ENCODE measurements at places on chromosomes 16 and 17.

- DNase-seq = no peak
Measured at GRCh38 chr17:10661437-10661836, 4.3 kb upstream of the MYH3 start.

- peak; percentile 37 for DNase-seq
Measured at GRCh38 chr17:79001190-79002020, 8.2 kb downstream of the CANT1 start.

DNA sequence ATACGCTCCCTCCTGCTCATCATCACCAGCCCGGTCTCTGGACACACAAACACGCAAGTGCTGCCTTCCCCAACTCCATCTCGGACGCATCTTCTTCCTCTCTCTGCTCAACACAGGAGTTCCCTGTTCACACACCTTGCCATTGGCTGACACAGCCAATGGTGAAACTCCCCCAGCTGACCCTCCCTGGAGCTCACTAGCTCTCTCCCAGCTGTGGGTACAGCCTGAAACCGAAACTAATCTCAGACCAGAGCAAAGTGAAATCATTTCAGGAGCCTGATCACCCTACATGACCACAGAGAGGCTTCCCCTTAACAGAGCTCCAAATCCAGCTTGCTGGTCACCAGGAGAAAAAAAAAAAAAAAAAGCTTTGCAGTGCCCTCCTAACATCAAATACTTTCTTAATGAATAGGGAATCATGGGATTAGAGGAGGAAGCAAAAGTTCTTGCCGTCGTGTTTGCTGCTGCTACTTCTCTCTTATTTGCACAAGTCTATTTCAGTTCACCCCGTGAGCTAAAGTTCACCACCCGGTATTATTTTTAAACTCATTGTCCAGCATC is 8.3 kb downstream of the CUEDC1 start:
- no peak for DNase-seq

DNA sequence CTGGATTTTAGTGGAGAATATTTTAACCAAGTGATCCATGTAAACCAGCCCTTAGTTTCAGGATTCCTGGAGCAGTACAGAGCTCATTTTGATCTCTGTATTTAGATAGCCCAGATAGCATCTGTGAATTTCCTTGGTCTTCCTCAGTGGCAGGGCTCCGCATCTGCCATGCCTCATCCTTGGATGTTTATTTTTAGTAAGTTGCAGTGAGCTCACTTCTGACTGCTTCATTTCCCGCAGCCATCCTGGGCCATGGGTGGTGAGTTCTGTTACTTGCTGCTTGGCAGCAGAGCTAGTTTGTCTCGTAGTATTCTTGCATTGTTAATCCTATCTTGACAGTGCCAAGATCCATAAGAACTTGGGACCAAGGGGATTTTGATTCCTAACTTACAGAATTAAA is 33.7 kb downstream of the IST1 start:
- no peak for DNase-seq

- no peak for DNase-seq
Measured at GRCh38 chr17:38569701-38570512, 35.8 kb downstream of the SRCIN1 start.

DNA sequence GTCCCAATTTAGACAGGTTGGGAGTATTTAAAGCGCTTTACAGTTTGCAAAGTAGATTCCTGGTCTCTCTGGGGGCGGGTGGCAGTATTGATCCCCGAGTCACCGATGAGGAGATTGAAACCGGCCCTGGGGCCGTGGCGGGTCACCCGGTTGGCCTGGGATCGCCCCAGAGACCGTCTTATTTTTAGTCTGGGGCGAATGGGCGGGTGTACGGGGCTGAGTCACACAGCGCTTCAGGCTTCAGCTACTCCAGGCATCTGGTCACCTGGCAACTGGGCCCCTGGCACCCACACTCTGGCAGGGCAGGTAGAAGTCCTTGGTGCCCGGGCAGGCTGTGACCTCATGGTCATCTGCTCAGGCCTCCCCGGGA is 669 bp downstream of the MIEF2 start:
- peak; percentile 87 for DNase-seq

- peak; percentile 88 for DNase-seq
Measured at GRCh38 chr16:2467528-2468232, 3.4 kb upstream of the NTN3 start.

GRCh38 chr16:901715-902601 is 68.8 kb downstream of the LMF1 start:
- peak; percentile 48 for DNase-seq

GRCh38 chr17:41024697-41025096 is 2.3 kb downstream of the KRTAP1-5 start:
- no peak for DNase-seq

DNA sequence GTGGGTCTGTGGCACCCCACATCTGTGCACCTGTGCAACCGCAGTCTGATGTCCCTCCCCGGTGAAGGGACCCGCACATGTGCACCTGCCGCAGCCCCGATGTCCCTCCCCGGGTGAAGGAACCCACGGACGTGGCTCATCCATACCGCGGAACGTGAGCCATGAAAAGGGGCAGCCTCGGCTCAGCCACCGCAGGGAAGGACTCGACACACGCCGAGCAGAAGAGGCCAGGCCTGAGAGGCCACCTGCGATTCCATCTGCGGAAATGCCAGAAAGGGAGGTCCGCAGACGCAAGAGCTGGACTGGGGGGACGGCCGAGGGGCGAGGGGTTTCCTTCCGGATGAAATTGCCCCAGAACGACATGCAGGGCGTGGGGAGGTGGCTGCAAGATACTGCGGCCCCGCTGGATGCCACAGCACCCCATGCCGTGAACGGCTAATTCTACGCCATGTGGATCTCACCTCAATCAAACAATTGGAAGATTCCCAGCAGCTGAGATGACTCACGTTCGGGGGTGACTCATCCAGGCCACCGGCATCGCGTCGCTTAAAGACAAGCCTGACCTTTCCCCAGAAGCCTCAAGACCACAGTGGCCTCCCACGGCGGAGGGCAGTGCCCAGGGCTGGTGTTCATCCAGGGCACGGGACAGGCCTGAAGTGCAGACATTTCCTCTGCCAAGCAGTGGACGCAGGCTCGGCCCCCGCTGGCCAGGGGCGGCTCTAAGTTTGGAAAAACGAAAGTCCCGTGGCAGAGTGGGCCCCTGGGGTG is 21.0 kb downstream of the SOX8 start:
- no peak for DNase-seq

- DNase-seq = peak; percentile 84
Measured at GRCh38 chr17:51261024-51261963, 948 bp downstream of the UTP18 start.

- DNase-seq = no peak
Measured at GRCh38 chr17:43372273-43372911, 26.4 kb upstream of the ARL4D start.

- DNase-seq = no peak
Measured at GRCh38 chr17:47822785-47823184, 1.2 kb upstream of the OSBPL7 start.

DNA sequence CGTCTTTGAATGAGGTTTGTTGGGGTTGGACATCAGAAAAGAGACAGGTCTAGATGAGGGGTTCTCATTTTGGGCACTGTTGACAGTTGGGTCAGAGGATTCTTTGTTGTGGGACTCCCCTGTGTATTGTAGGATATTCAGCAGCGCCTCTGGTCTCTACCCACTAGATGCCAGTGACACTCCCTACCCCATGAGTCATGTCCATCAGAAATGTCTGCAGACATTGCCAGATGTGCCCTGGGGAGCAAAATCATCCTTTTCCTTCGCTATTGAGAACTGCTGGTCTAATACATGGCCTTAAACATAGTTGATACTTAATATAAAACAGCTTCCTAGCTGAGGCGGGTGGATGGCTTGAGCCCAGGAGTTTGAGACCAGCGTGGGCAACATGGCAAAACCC is 3.1 kb downstream of the ABAT start:
- no peak for DNase-seq

DNA sequence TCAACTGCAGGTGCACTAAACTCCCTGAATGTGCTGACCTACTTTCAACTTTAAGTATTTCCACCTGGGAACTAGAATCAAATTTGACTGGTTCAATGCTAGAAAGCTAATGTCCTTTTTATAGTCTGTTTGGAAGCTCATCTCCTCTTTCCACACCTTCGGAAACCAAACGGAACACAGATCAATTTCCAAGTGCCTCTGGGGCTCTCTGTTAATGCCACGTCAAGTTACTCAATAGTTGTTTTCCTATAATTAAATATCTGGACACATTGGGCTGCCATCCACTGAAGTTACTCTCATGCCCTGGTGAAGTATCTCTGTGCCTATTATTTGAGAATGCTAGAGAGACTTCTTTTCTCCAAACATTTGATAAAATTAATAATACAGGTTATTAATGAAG is 29.7 kb downstream of the ABAT start:
- DNase-seq = no peak

- no peak for DNase-seq
Measured at GRCh38 chr17:72343911-72344310, 223.1 kb downstream of the SOX9 start.

GRCh38 chr16:11655655-11656054 is 12.6 kb upstream of the SNN start:
- DNase-seq = no peak

- no peak for DNase-seq
Measured at GRCh38 chr16:75486676-75487313, 8.4 kb downstream of the CHST6 start.

DNA sequence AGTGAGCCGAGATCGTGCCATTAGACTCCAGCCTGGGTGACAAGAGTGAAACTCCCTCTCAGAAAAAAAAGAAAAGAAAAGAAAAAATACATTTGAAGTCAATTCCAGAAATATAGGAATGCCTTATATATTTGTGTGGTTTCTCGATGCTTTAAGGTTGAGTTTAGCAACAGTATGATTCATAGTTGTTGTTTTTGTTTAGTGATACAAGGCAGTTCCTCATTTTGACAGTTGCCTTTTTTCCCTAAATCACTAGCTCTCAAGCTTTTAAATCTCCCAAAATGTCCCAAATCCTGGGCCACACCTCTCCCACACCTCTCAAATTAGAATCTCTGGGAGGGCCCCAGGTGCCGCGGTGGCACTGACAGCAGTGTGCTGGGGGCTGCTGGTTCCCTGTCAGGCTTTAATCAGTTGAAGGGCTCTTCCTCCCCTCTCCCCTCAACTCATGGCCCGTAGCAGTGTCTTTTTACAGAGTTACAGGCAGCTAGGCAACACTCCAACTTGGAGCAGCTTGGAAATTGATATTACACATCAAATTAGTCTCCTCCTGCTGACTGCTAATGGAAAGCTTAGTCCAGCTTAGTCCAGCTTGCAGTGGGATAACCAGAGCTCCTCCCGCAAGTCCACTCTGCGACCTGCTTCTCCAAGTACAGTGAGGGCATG is 58.4 kb downstream of the EPN2 start:
- no peak for DNase-seq

DNA sequence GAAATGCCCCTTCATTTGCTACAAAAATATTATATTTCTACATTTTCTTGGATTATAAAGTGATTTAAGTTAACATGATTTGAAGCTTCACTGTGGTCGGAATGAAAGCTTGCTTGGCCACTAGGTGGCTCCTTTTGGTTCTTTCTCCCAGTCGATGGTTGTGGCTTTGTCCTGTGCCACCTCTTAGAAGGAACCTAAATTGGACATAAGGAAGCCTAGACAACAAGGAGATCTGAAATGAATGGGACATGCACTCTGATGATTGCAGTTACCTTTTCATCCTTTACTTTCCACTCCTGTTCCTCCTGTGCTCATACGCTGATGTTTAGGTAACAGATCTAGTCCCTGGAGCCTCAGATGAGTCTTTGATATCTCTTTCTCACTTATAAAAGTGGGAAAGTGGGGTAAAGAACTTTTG is 39.2 kb downstream of the FTO start:
- no peak for DNase-seq

DNA sequence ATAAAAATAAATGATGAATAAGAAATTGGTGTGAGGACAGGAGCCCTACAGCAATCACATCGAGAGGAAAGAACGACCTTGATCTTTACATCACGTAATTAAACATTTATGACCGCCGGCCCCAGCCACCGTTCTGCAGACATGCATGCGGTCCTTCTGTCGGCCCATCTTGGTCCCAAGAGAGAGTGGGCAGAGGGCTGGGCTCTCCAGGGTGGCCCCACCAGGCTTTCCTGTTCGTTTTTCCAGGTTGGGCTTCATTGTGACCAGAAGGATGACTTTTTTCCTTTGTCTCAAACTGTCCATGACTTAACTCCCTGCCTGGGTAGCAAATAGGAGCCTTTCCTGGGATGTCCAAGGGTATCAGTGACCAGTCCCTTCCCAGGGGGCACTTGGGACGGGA is 3.3 kb upstream of the CRISPLD2 start:
- no peak for DNase-seq

DNA sequence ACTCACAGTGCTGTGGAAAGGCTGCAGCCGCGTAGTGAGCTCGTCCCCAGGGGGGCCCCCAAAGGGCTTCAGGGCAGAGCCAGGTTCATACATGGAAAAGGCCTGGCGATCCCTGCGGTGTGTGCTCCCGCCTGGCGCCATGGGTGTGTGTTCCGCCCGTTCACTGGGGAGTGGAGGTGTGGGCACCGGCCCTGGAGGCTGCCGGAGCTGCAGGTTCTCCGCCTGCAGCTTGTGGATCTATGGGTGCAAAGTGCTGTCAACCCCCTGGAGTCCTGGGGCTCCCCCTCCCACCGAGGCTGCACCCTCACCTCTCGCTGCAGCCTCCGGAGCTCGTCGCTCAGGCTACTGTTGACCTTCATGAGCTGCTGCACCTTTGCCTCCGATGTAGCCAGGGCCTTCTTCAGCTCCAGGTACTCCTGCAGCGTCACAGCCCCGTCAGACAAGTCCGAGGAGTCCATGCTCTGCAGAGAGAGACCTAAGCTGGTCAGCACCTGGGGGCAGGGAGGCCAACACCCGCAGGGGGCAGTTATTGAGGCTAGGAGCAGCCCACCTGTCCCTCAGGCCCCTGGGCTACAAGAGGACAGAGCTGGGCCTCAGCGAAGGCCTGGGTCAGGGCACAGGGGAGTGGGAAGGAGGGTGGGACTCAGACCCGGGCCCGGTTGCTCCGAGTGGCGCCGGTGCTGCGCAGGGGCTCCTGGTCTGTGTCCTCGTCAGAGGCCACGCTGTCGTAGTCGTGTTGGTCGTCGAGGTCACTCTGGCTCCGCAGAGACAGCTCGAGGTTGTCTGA is 7.9 kb downstream of the TP53I13 start:
- peak; percentile 26 for DNase-seq

DNA sequence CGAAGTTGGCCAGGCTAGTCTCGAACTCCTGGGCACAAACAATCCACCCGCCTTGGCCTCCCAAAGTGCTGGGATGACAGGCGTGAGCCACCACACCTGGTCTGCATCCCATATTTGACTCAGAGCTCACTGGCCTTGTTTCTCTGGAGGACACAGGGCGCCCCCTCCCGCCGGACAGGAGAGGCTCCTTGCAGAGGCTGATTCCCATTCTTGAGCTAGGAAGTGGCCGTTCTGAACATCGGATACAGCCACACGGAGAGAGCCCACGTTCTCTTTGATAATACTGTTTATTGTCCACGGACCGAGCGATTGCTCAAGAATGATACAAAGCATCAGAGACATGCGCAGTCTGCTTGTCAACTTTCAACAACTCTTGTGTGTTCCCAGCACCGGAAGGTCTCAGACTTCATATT is 12.1 kb upstream of the USP36 start:
- no peak for DNase-seq

DNA sequence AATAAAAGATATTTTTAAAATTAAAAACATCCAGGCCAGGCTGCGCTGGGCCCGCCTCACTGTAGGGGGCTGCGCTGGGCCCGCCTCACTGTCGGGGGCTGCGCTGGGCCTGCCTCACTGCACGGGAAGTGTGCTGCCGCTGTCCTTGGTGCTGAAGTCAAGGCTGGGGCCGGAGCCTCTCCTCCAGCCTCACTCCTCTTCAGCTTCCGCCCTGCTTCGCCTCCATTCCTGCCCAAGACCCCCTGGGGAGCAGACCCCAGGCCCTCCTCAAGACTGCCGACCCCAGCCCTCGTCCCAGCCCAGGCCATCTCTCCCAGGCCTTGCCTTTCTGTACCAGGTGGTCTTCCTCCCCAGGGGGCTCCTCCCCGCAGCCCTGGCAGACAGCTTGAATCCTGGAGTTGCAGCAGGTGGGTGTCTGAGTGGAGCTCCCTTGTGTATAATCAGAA is 26.2 kb downstream of the ENDOV start:
- no peak for DNase-seq

Measured in Right ventricle myocardium inferior (tissue), 1 donor.